ENCODE measurements at places on chromosomes 7 and 10.

GRCh38 chr10:113753020-113753692, 1.7 kb downstream of the PLEKHS1 start:
- no peak for DNase-seq

DNA sequence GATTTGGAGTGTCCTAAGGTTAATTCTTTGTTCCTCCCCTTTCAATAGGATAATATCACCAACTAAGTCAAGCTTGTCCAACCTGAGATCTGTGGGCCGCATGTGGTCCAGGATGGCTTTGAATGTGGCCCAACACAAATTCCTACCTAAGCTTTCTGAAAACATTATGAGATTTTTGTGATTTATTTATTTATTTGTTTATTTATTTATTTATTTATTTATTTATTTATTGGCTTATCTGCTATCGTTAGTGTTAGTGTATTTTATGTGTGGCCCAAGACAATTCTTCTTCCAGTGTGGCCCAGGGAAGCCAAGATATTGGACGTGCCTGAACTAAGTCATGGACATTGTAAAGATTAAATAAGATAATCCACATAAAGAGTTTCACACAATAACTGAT, 446.0 kb downstream of the PARD3 start:
- DNase-seq = no peak

DNA sequence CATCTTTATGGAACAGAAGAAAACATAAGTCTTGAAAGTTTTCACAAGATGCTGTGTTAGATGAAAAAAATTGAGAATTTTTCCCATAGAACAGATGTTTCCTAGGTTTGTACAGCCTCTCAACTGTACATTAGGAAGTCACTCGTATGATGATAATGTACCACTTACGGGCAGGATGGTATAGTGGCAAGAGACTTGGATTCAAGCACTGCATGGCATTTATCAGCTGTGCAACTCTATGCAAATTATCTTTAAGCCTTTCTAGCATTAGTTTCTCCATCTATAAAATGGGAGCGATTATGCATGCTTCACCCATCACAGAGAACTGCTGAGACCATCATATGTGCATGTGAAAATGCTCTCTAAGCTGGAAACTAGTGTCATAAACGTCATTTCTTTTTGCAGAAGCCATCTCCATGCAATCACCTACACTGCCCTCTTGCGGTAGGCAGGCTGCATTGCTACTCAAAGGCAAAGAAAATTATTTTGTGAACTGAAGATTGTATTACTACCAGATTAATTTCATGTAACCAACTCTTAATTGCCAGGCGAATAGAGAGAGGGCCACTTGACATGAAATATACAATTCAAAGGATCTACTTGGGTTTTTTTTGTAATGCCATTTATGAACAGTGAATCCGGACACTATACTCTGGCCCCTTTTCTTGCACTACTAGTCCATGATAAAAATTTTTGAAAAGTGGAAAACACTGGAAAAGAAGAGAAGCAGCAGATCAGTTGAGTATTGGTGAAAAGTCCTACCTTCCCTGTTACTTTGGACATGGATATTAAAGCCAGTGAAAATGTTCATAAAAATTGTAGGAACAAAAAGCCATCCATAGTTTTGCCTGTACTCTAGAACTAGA, 102.3 kb downstream of the JAZF1 start:
- peak; percentile 16 for DNase-seq

- DNase-seq = no peak
Observed at GRCh38 chr7:66164356-66164755, 40.8 kb upstream of the TPST1 start.

GRCh38 chr10:5944389-5945189, 32.8 kb downstream of the IL15RA start:
- no peak for DNase-seq

- no peak for DNase-seq
Observed at GRCh38 chr10:50467209-50467608, 156.5 kb downstream of the SGMS1 start.

DNA sequence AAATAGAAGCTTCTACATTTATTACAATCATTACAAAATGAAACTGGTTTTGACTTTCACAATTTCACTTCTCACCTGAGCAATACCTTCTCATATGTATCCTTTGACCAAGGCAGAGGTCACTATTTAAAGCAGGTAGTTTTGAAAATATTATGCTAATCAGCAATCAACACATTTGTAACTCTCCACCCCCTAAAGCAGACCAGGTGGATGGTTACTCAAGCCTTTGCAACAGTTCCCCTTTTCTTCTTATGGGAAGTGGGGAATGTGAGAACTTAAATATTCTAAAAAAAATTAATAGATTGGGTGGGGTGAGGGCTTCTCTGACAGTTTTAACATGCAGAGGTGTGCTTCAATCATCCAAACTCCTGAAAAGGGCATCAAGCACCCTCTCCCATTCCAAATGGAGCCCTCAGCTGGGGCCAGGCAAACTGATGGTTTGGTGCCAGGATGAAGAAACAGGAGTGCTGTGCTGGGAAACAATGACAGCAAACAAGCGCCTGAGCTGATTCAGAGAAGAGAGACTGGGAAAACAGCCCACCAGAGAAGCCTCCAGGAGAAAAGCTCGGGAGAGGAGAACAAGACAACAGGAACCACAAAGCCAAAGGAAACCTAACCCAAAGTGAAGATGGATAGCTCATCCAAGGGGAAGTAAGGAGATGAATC, 17.1 kb downstream of the RAPGEF5 start:
- no peak for DNase-seq

DNA sequence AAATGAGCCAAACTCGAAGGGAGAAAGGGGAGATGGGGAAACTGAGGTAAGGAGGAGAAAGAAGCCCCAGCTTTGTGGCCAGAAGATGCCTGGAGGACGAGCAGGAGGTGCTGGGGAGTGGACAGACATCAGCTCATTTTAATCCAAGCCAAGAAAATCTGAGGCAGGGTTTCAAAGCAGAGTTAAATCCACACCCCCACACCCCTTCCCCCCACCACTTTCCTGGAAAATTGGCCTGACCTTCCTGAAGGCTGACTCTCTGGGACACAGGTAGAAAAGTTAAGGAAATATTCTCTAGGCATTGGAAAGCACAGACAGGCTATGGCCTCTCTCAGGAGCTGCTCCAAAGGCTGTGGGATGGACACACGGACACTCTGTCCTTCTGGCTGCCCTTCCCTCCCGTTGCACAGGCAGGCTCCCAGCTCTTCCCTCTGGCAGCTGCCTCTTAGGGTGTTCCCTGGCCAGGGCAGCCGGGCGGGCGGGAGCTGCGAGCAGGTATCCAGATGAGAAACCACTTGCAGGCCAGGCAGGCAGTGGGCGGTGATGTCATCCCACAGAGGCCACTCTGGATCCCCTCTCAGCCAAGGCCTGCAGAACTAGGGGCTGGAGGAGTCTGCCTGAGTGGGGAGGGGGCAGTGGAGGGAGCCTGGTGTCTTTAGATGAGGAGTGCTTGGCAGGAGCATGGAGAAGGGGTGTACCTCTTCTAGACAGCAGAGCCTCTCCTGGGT, 171.8 kb downstream of the NEURL1 start:
- DNase-seq = no peak

DNA sequence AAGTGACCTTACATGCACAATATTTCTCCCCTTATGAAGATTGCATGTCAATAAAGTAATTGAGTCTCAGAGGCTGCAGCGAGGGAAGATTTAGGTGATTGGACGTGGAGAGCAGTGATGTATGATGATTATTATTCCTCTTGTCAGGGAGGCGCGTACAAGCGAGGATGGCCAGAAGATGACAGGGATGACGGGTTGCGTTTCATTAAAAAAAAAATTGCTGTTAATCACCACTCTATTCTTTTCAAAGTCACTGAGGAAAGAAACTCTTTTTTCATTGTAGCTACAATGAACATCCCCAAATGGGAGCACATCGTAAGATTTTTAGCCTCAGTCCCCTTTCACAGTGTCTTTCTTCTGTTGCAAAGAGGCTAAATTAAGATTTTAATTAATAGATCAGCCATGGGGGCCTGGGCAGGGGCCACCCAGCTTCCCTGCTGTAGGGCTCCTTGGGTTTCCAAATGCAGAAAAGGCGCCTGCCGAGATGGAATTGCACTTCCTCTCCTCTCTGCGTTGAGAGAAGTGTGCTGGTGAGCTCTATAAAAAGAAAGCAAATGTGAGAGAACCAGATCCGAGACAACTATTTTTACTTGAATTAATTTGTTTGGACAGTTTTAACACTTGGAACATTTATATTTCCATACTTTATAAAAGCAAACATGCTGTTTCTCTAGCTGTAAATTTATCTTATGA, 998.1 kb downstream of the LRMDA start:
- DNase-seq = no peak

DNA sequence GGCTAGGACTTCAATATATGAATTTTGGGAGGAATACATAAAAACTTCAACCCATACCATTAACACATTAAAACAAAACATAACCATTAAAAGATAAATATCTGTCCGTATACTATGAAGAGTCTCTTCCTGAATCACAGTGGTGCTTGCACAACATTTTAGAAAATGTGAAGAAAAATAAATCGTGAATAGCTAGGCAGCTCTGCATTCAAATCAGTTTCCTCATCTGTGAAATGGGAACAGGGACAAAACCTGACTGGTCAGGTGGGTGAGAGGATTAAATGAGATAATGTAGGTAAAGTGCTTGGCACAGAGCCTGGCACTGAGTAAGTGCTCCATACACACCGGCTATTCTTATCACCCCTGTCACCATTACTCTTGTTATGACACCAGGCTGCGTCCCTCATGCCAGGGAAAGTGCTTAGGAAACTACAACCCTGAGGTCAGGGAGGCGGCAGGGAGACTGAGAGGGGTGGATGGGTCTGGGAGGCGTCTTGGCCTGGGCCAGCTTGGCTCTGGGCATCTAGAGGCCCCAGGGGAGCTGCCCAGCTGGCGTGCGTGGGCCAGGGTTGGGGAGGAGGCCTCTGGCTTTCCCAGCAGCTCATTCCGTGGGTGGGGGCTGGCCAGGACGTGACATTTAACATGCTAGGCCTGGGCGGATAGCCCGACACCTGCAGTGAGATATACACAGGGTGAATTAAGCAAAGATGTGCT, 78.3 kb downstream of the SH3PXD2A start:
- DNase-seq = no peak

DNA sequence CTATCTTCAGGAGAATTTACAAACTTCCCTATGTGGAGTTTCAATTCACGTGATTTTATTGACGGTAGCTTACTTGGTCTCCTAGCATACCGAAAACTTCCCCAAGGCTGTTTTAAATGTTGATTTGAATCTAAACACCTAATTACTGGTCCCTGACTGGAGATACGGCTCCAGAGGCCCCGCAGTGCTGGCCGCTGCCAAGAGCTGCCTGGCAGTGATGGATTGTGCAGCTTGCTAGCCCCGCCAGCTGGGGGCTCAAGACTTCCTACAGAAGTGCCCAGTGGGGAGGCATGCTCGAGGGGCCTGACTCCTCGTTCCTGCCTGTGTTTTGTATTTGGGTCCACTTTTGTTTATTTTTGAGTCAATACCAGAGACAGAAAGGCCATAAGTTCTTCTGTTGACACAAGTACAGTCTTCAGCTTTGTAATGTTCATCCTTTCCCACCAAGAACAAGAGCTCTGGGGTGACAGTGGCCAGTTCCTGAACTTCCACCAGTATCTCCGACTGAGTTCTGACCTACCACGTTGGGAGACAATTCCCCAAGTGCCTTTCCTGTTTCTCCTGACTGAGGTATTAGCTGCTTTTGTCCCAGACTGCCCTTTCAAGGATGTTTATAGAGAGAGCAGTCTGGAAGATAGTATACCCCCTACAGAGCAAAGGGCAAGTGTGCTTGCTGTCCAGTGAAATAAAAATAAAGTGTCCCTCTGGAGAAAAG, 80.7 kb upstream of the CXCL12 start:
- DNase-seq = no peak

DNA sequence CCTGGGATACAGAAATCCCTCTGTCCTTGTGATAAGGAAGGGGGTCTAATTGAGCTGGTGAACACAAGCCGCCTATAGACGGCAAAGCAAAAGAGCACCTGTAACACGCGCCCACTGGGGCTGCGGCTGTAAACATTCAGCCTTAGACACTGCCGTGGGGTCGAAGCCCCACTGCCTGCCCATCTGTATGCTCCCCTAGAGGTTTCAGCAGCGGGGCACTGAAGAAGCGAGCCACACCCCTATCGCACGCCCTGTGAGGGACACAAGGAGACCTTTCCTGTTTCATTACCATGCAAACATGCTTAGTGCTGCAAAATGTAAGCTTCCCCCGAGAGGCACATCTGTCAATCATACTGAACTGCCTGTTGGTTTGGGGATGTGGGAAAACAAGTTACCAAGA, 82.1 kb downstream of the NRP1 start:
- DNase-seq = no peak

GRCh38 chr10:78626471-78626870, 442.3 kb upstream of the ZMIZ1 start:
- no peak for DNase-seq

GRCh38 chr10:125225051-125225450, 64.7 kb upstream of the CTBP2 start:
- no peak for DNase-seq

- DNase-seq = peak; percentile 80
Observed at GRCh38 chr10:6530211-6530840, 49.8 kb downstream of the PRKCQ start.

DNA sequence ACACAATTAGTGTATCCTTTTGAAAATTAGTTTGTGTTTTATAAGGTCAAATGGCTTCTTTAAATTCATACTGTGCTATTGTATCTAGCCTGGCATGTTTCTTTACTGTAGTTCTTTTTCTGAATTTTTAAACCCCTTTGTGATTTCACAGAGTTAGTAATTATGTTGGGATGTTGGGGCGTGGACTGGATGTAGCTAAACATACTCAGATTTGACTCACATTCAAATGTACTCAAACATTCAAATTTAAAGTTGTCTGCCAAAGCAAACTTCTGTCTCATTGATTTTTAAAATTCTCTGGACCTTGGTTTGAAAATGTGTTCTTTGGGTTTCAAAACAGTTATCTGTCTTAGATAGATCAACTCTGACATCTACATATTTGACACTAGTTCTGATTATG, 7.2 kb upstream of the NRP1 start:
- no peak for DNase-seq

DNA sequence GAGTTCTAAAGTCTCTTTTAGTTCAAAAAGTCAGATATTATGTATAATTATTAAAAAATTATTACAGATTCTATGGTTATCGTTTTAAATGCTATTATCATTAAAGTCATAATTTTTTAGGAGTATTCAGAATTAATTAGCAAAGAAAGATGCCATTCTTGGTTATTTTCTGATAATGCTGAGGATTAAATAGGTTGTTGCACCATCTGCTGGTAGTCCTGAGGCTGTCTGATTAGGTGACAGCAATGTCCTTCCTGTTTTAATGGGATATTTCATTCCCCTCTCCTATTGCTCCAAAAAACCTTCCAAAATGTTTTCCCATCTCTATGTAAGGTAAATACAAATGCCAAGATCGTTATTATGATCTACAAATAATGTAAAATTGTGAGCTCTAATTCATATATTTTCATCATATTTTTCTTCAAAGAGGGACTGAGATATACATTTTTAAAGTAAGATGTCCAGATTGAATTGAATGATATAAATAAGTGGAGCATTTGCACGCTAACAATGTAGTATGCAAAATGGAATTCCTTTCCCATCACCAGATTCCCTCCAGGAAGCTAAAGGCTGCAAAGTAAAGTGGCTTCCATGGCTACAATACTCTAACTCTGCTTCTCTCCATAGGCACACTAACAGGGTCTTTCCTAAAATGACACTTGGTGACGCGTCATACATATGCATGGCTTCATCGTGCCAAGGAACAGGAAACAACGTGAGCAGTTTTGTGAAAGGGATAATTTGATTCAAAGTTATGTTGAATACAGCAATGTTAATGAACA, 58.8 kb upstream of the AKR1E2 start:
- no peak for DNase-seq
